NB4 (cell line): ENCODE measurements at places on chromosomes 2 and 18.
A peak's percentile ranks its signal among the peaks of the same experiment; 100 is the strongest.

- DNase-seq = no peak
Measured at GRCh38 chr18:60870261-60871153, 462.7 kb upstream of the CDH20 start.

DNA sequence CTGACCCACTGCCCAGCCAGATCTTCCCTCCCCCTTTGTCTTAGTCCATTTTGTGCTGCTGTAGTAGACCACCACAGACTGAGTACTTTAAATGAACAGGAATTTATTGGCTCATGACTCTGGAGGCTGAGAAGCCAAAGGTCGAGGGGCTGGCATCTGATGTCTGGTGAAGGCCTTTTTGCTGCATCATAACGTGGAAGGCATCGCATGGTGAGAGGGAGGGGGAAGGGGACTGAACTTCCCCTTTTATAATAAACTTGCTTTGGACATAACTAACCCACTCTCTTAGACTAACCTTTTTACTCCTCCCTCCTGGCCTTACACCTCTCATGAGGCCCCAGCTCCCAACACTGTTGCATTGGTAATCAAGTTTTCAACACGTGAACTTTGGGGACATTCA lies 83.8 kb downstream of the MAP4K4 start:
- DNase-seq = peak; percentile 91

DNA sequence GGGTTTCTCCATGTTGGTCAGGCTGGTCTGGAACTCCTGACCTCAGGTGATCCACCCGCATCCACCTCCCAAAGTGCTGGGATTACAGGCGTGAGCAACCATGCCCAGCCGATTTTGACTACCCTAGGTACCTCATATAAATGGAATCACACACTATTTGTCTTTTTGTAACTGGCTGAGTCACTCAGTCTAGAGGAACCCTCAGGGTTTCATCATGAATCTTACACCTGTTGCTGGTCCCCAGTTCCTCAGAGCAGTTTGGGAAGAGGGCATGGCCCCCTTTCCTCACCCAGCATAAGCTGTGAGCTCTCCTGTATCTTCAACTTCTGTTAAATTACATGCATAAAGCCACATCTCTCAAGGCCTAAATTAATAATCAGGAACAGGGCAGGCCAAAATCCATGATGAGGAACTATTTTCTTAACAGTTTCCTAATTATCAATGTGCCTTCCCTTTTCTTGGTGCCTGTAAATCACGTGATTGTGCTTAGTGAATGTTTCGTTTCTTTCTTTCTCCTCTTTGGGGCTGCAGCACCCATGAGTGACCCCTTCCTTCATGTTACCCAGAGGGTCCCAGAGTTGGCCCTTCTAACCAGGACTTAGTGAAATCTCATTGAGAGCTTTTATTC lies 20.9 kb downstream of the DYSF start:
- DNase-seq = no peak

- no peak for DNase-seq
Measured at GRCh38 chr2:120955427-120955826, 219.8 kb downstream of the GLI2 start.

GRCh38 chr18:11380968-11381367 lies 228.4 kb upstream of the SLC35G4 start:
- no peak for DNase-seq

DNA sequence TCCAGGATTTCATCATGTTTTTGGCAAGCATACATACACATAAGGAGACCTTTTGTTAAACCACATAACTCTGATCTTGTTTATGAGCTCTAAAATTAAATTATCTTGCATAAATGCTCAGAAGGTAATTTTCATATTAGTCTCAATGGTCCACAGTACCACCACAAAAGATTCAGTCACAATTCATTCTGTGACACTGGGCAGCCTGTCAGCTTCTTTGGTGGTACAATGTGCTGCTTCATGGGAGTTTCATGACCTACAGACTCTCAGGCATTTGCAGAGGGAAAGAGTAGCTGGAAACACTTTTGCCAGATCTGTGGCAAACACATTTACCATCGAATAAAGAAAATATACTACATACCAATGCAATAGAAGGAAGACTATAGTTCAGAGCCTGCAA lies 51.3 kb upstream of the ZNF397 start:
- no peak for DNase-seq

DNA sequence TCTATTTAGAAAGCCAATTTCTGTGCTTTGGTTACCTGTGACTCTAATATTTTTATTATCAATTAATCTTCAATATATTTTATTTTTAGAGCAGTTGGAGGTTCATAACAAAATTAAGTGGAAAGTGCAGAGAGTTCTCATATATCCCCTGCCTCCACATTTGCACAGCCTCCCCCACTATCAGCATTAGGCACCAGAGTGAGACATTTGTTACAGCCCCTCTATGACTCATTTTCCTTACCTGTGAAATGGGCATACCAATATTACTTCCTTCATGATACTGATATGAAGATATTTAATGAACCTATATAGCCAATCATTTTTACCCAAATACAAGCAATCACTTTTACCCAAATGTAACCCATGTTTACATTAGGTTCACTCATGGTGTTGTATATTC lies 34.0 kb upstream of the CYTIP start:
- no peak for DNase-seq

- peak; percentile 69 for DNase-seq
Measured at GRCh38 chr18:9101730-9102507, 580 bp upstream of the NDUFV2 start.

DNA sequence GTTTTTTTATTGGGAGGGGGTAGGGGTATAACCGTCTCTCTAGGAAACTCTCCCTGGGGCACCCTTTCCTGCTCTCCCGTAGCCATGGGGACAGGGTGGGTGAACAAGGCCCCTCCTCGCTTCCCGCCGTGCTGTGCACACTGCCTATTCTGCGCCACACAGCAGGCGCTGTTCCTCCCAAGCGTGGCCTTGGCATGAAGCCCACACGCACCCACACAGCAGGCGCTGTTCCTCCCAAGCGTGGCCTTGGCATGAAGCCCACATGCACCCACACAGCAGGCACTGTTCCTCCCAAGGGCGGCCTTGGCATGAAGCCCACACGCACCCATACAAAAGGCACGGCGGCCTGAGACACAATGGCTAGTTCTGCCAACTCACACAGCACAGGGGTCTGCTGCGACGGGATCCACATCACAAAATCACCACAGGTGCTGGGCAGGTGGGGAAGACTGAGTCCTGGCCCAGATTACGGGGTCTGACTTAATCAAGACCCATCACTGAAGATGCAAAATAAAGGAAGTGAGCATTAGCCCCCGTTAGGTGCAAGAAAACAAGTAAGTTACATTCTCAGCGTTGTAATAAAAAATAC lies 46.6 kb upstream of the TPO start:
- no peak for DNase-seq

DNA sequence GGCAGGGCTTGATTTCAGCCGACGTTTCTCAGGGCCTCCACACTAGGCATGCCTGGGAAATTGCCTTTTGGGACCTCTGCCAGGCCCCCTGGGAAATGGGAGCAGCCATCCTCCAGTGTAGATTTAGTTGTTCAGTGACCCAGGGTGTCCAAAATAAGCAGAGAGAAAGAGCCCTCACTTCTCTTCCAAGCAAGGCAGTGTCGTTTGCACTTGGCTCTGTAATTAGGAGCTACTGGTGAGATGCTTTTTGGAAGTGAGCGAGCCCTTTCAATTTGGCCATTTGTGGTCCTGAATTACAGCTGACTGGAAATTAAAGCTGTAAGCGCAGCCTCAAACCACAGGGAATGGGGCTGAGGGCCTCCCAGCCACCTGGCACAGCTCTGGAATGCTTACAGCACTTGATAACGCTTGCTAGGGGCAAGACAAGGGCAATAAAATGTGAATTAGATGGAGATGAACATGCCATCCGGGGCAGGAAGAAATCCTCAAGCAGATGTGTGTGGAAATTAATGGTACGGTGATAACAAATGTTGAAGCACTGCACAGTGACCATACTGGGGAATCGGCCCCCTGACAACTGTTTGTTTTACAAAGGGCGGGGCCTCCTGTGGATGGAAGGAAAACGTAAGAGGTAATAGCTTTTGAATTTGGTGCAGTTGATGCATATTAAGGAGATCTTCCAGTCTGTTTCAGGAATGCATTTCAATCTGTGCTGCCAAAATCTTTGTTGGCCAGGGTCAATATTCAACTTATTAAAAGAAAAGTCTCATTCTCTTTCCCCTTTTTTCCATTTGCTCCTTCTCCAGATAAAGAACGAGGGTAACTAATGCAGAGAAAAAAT lies 173.1 kb downstream of the UXS1 start:
- DNase-seq = no peak

- DNase-seq = no peak
Measured at GRCh38 chr18:78071166-78071710, 821.6 kb downstream of the GALR1 start.

DNA sequence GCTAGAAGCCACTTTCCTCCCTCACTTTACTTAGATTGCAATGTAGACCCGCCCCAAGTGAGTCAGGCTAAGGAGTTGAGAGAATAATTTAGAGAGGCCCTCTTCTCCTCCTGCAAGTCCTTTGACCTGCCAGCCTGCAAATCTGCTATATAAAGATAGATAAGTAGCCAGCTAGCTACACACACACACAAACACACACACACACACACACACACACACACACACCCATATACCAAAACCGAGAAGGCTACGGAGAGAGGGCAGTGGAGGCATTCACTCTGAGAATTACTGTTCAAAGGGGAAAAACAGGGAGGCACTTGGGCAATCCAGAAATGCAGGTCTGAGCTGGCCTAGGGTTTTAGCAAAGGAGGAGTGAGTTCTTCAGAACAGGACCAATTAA lies 23.0 kb upstream of the SMAD7 start:
- no peak for DNase-seq

- no peak for DNase-seq
Measured at GRCh38 chr2:107584577-107584976, 242.1 kb upstream of the RGPD4 start.

DNA sequence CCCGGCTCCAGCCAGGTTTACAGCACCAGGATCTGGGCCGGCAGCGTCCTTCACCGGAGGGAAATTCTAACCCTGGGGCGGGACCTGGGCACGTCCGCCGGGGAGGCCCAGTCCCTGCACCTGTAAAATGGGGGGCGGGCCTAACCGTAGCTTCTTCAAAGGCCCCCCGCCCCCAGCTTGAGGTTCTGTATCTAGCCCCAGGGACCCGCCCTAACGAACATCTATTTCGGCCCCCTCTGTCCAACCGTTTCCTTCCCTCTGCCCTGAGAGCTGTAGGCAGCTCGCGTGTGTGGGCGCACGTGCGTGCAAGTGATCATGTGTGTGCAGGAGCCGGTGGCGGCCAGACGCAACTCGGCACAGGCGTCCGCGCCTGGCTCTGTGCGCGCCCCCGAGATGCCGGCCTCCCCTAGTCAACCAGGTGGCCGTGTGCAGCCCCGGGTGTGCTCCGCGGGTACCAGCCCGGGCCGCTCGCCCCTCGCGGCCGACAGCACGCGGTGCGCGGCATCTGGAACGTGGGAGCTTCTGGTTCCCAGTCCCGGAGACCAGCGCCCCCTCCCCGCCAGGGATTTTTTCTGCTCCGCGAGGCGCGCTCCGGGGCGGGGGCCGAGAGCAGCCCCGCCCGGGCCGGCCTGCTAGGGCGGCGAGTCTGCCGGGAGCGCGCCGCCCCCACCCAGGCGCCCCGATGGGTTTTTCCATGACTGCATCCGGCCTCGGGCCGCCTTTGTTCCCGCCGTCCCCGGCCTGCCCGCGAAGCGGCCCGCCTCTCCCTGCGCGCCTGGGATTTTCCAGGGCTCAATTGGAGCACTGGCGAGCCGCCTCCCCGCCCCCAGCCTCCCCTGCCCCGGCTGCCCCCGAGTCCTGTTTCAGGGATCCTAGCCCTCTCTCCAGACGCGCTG lies 21.2 kb downstream of the TEX44 start:
- peak; percentile 100 for DNase-seq

DNA sequence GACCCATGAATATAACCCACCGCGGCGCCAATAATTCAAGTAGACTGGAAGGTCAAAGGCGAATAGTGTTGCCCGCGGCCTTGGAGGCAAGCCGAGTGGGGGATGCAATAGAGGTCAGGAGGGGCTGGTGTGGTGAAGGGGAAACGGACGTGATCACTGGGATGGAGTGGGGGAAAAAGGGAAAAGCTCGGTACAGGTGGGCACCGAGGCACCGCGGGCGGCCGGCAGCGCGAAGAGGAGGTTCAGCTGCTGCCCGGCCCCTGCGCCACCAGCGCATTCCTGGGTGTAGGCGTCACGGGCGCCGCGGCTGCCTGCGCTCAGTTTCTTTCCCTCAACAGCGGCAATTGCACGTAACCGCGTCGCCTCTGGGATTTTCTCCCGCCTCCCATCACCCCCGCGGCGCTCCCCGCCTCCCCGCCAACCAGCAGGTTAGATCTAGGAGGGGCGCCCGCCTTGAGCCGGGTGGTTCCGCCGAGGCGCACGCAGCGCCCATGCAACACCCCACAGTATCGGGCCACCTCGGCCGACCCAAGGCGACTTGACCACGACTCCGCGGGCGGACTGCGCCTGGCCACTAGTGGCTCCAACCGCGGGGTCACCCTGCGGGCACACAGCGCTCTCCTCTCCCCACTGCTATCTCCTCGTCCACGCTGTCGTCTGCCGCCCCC lies 1.5 kb downstream of the RND3 start:
- DNase-seq = no peak

DNA sequence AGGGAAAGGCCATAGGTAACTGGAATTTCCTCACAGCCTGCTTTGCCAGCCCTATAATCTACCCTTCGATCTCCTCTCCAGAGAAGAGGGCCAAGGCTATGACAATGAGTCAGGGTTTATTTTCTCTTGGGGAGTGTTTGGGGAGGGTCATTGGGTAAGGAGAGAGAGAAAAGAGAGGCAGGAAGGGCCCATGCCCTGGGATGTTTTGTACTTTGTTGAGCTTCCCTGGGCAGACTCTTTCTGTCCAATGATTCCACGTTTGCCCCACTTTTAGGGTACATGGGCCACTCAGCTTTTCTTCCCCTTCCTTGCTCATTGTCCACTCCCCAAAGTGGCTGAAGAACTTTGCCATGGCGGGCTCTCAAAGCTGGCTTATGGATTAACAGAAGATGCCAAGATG lies 224.2 kb downstream of the ALK start:
- DNase-seq = no peak

DNA sequence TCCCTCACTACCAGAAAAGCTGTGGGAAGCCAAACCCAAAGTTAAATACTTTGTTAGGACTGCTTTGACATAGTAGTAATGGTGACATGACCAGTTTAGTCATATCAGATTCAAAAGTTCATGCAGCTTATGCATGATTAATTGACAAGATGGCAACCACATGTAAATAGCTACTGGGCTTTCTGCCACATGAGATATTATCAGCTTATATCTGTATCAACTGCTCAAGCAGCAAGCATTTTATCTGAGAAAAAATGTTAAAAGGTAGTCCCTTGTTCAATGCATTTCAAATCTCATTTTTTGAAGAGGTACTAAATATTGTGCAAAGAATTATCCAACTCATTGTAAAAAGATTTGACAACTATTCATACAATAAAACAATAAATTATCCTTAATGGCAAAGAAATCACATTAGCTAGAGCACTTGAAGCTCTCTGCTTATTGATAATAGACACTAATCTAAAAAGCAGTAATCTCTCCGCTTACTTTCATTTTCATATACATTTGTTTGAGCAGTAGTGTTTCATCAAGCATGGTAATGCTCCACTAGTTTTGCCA lies 993.6 kb upstream of the NXPH2 start:
- no peak for DNase-seq
